ENCODE measurements at places on chromosomes 16 and 17. TPM values are rescaled to one million over a fixed set of nuclear protein-coding genes. Genes with fewer than 3 reads are reported as not detected.

SCARF1 gene
- total RNA-seq: 13.2 TPM

EFCAB5 gene
- total RNA-seq: not detected

NBR1 gene
- 119 TPM for total RNA-seq

TXNDC11 gene
- total RNA-seq: 55.7 TPM

CLDN6 gene
- 1.1 TPM for total RNA-seq

PGAP6 gene
- total RNA-seq: 85.7 TPM

DRC7 gene
- total RNA-seq: 1.9 TPM

CCL7 gene
- not detected for total RNA-seq

SLC35G6 gene
- total RNA-seq: not detected

PRR35 gene
- total RNA-seq: not detected

CES1 gene
- 704 TPM for total RNA-seq

CDH13 gene
- total RNA-seq: 2.0 TPM

ITGAL gene
- total RNA-seq: 16.7 TPM

FZD2 gene
- 7.7 TPM for total RNA-seq

TP53TG3B gene
- total RNA-seq: not detected

NXPH3 gene
- total RNA-seq: 2.9 TPM

CTU2 gene
- 15.0 TPM for total RNA-seq

USP43 gene
- 8.2 TPM for total RNA-seq

NCOR1 gene
- 139 TPM for total RNA-seq

TEKT5 gene
- total RNA-seq: not detected

SEC14L5 gene
- total RNA-seq: 0.49 TPM

AIPL1 gene
- not detected for total RNA-seq

TEX14 gene
- total RNA-seq: 0.32 TPM

Measured in mucosa of gallbladder (tissue), 1 donor.